ENCODE measurements at places on chromosomes 6 and 20.

DNA sequence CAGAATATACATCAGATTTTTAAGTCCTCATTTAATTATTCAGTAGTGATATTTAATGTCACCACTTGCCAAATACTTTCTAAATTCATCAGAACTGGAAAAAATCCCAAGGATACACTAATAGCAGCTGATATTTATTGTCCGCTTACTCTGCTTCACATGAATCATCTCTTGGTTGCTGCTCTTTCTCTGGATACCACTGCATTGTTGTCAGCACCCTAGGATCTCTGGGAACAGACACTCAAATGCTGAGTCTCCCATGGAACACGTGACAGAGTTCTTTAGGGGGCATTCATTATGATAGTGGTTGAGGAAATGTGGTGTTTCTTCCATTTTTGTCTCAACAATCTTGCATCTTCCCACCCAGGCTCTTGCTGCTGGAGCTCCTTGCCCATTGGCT lies 318.0 kb downstream of the RFPL4B start:
- no peak for DNase-seq

DNA sequence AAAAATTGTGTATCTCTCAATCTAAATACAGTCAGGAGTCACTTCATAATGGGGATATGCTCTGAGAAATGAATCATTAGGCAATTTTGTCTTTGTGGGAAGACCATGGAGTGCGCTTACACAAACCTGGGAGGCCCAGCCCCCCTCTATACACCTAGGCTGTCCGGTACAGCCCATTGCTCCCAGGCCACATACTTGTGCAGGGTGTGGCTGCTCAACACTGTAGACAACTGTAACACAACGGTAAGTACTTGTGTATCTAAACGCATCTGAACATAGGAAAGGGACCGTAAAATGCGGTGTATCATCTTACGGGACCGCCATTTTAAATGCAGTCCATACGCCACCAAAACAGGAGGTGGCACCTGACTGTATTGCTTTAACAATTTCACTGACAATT lies 58.0 kb upstream of the FRMD1 start:
- no peak for DNase-seq

GRCh38 chr20:17715075-17715474 lies 15.3 kb downstream of the BANF2 start:
- DNase-seq = no peak

- DNase-seq = no peak
Observed at GRCh38 chr6:48183811-48184605, 73.0 kb upstream of the PTCHD4 start.

- no peak for DNase-seq
Observed at GRCh38 chr6:154266560-154267099, 90.0 kb downstream of the IPCEF1 start.
